Activated naive CD8-positive, alpha-beta T cell treated with anti-CD3 and anti-CD28 coated beads, Interleukin-2, amount 50 U/mL, for 24 hours (primary cell): ENCODE measurements at places on chromosomes 3 and 15.

DNA sequence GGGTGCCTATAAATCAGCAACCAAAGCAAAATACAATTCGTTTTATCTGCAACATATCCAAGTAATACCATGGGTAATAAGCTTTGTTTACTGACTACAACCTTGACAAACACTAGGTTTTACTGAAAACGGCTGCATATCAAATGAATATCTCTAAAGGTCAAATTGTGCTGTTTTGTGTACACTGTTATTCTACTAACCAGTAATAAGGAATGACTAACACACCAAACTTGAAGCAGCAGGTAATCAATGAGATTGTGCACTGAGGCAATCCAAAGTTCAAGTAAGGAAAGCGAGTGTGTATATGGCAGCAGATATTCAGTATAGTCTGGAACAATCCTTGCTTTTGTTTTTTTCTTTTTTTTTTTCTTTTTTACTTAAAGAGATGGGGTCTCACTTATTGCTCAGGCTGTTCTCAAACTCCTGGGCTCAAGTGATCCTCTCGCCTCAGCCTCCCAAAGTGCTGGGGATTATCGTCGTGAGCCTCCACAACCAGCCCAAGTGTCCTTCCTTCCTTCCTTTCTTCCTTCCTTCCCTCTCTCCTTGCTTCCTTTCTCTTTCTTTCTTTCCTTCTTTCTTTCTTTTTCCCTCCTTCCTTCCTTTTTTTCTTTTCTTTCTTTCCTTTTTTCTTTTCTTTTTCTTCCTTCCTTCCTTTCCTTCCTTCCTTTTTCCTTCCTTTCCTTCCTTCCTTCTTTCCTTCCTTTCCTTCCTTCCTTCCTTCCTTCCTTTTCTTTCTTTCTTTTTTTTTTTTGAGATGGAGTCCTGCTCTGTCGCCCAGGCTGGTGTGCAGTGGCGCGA is 34.9 kb downstream of the AP3S2 start:
- DNase-seq, result no peak

GRCh38 chr3:138638641-138639040 is 30.1 kb downstream of the FAIM start:
- no peak for DNase-seq

DNA sequence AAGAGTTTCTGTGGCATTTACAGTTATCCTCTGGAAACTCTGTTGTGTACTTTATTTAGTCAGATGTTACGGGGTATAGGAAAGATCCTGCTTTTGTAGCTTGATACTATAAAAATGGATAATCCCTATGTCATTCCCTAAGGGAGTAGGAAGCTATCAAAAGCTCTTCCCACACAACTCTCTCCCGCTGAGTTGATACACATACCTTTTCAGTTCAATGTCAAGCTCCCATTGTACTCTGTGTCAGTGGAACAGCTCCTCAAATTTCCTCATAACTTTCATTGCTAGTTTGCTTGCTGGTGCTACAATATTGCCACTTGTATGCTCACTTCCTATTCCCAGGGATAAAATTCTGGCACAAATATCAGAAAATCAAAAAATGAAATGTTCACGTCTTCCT is 893.3 kb upstream of the GBE1 start:
- no peak for DNase-seq

- no peak for DNase-seq
These were observed 37.2 kb upstream of the CSPG4 start for GRCh38 chr15:75749820-75750219.

DNA sequence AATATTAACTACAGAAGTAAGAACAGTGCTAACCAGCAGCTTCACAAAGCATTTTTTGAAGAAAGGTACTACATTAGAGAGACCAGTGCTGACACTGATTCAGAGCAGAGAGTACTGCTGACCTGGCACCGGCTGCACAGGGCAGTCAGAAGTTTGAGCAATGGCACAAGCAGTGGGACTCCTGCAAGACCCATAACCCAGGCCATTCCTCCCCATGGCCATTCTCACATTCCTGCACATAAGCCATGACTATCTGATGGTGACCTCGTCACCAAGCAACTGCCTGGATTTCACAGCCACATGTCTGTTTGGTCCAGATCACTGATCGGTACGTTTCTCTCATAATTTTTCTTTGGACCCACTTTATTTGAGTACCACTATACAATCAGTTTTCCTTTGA is 88.7 kb downstream of the GPR156 start:
- DNase-seq, result no peak

DNA sequence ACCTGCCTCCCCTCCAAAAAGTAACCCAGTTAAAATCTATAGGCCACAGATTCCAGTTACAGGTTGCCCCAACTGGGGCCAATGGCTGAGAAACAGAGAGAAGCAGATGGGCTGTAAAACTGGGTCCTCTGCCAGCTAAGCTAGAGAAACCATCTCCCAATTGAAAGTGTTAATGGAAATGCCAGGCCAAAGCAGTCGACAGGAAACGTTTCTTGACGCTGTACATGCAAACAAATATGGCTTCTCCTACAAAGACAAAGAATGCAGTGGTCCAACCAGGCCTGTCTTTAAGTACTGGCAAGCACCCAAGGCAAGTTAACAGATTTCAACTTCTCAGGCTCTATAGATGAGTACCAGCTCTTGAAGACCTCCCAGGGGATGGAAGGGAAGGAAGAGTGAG is 71.3 kb downstream of the MAGI1 start:
- DNase-seq, result no peak

GRCh38 chr3:195539479-195539878 is 3.6 kb downstream of the PPP1R2 start:
- DNase-seq, result no peak

GRCh38 chr3:47802734-47803479 is at the start of gene DHX30:
TSS of gene DHX30 (plus strand) at chr3:47803138. CDS start at chr3:47810684, 7,546 bp downstream.
- peak; percentile 89 for DNase-seq

DNA sequence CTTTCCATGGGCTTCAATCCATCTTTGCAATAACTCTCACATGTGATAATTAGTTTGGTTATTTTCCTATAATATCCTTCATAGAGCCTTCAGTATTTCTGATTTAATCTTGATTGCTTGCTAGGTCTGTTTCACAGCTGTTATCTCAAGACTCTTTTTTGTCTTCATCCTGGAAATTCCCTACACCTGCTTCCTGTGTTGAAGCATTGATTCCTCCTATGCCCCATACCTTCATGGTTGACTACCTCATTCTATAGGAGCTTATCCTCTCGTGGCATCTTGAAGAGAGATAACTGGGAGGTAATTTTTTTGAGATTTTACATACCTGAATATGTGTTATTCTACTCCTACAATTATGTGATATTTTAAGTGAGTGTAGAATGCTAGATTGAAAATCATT is 26.7 kb downstream of the PIK3CA start:
- no peak for DNase-seq

DNA sequence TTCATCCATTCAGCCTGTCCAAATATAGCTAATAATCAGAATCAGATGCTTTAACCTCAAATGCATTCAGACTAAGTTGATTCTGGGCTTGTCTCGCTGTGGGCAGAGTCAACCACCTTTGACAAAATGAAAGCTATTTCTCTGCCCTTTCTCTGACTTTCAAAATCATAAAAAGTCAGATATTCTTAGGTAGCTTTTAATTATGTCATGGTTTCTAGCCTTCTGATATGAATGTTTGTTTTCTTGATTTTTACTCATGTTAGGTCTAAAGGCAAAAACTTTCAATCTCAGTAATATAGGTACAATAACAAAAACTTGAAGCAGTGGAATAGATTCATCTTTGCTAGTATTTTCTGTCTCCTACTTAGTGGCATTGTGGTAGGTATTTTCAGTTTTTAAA is 25.3 kb upstream of the C15orf61 start:
- no peak for DNase-seq

DNA sequence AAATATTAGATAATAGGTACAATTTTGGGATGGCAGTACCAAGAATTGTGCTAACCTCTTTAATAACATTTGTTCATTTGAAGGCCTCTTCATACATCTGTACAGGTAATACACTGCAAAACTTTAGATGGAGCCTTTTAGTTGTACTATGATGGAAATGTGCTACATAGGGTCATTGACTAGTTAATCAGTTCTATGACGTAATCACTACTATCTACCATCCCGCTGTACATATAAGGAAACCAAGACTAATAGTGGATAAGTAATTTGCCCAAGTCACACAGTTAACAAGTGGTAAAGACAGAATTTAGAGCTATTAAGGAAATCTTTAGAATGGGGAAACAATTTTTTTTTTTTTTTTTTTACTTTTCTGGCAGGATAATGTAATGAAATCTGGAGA is 521.3 kb downstream of the TUSC7 start:
- DNase-seq, result no peak

- no peak for DNase-seq
These were observed 112.6 kb downstream of the TCF12 start for GRCh38 chr15:57031082-57031481.

- peak; percentile 55 for DNase-seq
These were observed 1.4 kb downstream of the IGF1R start for GRCh38 chr15:98649472-98650416.
